NCI-H510A (cell line): ENCODE measurements at places on chromosomes 6 and 20.

GRCh38 chr6:117818449-117818848 lies 88.6 kb upstream of the SLC35F1 start:
- DNase-seq = no peak

DNA sequence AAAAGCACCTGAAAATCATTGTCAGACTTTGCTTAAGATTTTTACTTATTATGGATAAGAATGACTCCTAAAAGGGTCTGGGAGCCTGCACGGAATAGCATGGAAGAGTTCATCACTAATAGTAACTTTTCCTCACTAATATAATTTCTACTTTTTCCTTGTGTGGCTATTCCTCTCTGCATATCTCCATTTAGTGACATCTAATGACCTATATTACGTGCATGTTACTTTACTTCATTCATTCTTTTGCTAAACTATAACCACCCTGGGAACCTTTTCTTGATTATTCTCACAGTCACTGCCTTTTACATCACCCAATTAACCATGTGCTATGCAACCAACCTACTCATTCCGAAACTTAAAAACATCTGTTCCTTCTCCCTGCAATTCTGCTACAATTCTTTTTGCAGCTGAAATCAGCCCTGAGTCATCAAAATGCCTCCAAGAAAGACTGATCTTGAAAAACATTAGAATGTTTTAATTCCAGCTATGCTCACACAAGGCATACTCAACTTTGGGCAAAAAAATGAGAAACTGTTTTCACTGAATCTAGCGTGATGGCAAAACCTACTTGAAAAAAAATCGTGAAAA lies 313.3 kb downstream of the RNGTT start:
- no peak for DNase-seq

DNA sequence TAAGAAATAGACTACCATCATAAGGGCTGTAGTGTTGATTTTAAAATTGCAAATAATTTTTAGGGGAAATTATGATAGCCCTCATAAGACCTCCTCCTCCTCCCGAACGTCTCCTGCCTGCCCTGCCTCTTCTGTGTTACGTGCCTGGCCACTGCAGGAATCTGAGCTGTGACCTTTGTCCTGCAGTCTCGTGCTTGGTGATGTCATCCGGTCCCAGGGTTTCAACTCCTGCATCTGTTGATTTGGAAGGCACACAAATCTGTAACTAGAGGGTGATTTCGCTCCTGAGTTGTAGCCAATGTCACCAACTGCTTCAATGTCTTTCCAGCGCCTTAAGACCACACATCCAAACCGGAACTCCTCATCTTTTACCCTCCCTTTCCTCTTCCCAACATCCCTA lies 163.2 kb downstream of the AIG1 start:
- DNase-seq = no peak

- DNase-seq = no peak
These were observed 646 bp downstream of the HMGA1 start for GRCh38 chr6:34237316-34237721.

DNA sequence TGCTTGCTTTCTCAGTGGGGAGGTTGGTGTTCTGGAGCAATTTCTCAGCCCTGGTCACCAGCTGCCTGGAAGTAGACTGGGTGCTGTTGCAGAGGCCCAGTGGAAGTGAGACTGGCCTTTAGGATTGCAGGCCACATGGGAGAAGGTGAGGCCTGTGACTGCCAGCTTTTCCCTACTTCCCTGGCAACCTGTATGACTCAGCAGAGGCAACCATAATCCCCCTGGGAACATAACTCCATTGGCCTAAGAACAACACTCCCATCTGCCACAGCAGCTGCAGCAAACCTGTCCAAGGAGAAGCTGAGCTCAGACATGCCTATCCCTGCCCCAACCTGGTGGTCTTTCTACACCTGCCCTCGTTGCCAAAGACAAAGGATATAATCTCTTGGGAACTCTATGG lies 473.5 kb upstream of the SPTLC3 start:
- DNase-seq = no peak

- no peak for DNase-seq
These were observed 54.0 kb downstream of the EFHC1 start for GRCh38 chr6:52474173-52474572.

DNA sequence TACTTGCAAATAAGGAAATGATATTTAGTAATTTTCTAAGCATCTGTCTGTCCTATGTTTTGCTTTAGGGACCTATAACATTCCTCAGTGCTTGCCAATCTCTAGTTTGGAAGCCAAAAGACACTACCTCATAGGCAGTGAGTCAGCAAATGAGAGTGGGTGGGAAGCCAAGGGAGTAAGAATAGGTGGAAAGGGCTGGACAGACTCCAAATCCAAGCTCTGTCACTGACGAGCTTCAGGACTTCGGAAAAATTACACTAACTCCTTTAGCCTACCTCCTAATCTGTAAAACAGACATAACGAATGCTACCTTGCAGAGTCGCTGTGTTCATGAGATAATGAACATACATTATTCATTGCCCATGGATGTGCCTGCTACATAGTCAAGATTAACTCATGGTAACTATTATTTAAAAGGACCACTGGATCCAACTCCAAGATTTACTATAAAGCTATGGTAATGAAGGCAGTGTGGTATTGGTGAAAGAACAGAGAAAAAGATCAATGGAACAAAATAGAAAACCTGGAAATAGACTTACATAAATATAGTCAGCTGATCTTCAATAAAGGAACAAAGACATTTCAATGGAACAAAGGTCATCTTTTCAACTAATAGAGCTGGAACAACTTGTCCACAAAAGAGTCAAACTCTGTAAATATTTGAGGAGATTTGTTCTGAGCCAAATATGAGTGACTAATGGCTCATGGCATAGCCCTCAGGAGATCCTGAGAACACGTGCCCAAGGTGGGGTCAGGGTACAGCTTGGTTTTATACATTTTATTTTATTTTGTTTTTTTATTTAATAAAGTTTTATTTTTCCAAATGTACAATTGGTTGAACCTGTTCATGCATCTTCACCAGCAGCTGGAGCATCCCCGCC lies 64.1 kb downstream of the FAM50B start:
- no peak for DNase-seq

DNA sequence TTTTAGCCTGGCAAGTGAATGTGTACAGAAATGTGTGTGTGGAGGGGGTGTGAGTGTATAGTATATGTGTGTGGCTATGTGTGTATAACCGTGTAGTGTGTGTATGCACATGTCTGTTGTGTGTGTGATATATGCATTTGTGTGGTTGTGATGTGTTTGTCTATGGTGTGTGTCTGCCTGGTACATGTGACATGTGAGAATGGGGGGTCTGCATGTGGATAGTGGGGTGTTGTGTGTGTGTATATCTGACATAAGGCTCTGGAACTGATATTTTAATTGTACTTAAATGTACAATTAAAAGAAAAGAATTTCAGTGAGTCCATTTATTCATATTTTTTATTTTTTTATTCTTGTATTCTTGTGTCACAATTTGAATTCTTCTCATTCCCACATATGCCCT lies 57.2 kb upstream of the CNR1 start:
- no peak for DNase-seq

DNA sequence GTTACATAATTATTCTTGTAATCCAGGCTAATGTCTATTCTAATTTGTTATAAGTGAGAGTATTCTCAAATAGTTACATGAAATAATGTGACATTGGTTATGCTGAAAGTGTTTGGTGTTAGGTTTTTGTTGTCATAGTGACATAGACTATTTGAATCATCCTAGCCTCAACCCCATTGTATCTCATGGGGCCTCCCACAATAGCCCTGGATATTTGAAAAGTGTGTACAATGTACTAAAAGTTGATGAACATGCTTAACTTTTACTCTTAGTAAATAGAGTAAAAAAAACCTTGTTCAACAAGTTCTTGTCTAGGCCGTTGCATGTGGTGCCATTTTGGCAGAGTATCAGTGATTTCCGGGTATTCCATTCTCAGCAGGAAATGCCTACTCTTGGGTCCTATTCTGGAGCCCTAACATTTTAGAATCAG lies 83.0 kb downstream of the RTN4IP1 start:
- DNase-seq = no peak

GRCh38 chr6:159214281-159214680 lies 45.1 kb downstream of the FNDC1 start:
- no peak for DNase-seq
